ENCODE measurements at places on chromosomes 16 and 17. TPM values are rescaled to one million over a fixed set of nuclear protein-coding genes. Genes with fewer than 3 reads are reported as not detected.

Gene TAC4
- polyA plus RNA-seq, result not detected

Gene FN3KRP
- polyA plus RNA-seq, result 32.7 TPM

Gene PPP1R1B
- 3.5 TPM for polyA plus RNA-seq

Gene ABCA10
- 9.9 TPM for polyA plus RNA-seq

Gene MNT
- 11.6 TPM for polyA plus RNA-seq

Gene OR3A1
- polyA plus RNA-seq, result not detected

Gene ARHGAP44
- polyA plus RNA-seq, result 8.1 TPM

Gene CHRNE
- not detected for polyA plus RNA-seq

Gene NAGS
- 0.50 TPM for polyA plus RNA-seq

Gene RNF112
- polyA plus RNA-seq, result 33.3 TPM

Gene ITGAX
- polyA plus RNA-seq, result not detected

Gene AURKB
- 0.84 TPM for polyA plus RNA-seq

Gene CTRB2
- polyA plus RNA-seq, result not detected

Gene TEX19
- not detected for polyA plus RNA-seq

Gene NPIPB8
- polyA plus RNA-seq, result not detected

Gene MARVELD3
- polyA plus RNA-seq, result not detected

Gene CNTROB
- polyA plus RNA-seq, result 52.0 TPM

Gene KRTAP3-1
- not detected for polyA plus RNA-seq

Gene SLC16A13
- not detected for polyA plus RNA-seq

Gene CACNA1G
- 10.9 TPM for polyA plus RNA-seq

Gene P2RX1
- polyA plus RNA-seq, result not detected

Gene CCL8
- polyA plus RNA-seq, result not detected

Gene CX3CL1
- polyA plus RNA-seq, result 4.9 TPM
